ENCODE measurements at places on chromosomes 13 and 19.

- no peak for DNase-seq
These were observed 41.6 kb upstream of the PDCD5 start for GRCh38 chr19:32539240-32539916.

- DNase-seq = peak; percentile 99
These were observed at the start of the genes TRAPPC2B and ZNF547 for GRCh38 chr19:57362997-57363687. TRAPPC2B (plus strand) TSS chr19:57363551; CDS start chr19:57364834, 1,283 bp downstream. ZNF547 (plus strand) TSS chr19:57363551; CDS start chr19:57368556, 5,005 bp downstream.

DNA sequence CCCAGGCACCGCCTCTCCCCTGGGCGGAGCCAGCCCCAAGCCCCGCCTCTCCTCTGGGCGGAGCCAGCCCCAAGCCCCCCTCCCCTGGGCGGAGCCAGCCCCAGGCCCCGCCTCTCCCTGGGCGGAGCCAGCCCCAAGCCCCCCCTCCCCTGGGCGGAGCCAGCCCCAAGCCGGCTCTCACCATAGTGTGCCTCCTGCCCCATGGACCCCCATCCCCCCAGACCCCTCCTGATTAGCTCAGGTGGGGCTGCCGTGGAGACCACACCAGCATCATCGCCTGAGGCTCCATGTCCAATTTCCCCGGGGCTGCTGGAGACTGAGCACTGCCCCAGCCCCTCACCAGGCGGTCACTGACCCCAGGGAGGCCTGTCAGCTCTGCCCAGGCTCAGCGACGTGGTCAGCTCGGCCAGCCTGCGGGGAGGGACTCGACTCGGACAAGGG lies 4.2 kb upstream of the MADCAM1 start:
- no peak for DNase-seq

DNA sequence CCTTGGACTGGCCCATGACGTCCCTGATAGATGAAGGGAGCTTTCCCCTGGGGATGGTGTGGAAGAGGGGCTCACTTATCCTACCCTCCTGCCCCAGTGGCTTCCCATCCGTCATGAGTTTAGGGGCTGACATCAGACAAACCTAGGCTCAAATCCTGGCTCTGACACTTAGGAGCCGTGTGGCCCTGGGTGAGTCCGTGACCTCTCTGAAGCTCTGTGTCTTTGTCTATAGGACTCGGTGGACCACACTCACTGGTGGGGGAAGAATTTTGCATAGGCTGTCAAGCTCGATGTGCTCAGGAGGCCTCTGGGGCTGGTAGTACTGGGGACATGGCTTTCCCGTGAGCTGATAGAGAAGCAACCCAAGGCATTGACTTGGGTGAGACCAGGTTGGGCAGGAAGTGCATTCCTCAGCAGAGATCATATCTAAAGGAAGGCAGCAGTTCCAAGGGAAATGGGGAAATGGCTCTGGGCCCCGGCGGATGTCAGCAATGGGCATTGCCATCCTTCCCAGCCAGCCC lies 17.4 kb upstream of the AP1M2 start:
- no peak for DNase-seq

DNA sequence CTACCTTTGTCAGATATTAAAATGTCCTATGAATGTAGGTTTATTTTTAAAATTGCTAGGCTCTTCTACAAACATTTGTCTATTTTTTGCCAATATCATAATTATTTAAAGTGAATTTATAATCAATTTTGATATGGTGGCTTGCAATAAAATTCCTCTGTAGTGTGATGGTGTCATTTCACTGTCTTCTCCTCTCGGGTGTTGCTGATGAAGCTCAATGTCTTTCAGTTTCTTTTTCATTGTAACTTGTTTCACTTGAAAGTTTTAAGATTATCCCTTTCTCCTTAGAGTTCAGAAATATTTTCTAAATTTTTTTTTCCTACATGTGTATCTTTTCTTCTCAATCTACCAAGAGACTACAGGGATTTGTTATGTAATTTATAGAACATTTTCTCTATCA lies 267.1 kb upstream of the EDNRB start:
- DNase-seq = no peak

GRCh38 chr13:99740251-99740979 lies 231.2 kb downstream of the ZIC5 start:
- no peak for DNase-seq

GRCh38 chr19:55537741-55538111 lies 793 bp upstream of the SBK2 start:
- no peak for DNase-seq

GRCh38 chr19:7000816-7001215 lies 20.4 kb downstream of the MBD3L2B start:
- DNase-seq = no peak

GRCh38 chr13:114132419-114133121 lies at the start of gene RASA3:
RASA3 (minus strand) TSS chr13:114132623; CDS start chr13:114132489, 134 bp downstream.
- DNase-seq = peak; percentile 88

DNA sequence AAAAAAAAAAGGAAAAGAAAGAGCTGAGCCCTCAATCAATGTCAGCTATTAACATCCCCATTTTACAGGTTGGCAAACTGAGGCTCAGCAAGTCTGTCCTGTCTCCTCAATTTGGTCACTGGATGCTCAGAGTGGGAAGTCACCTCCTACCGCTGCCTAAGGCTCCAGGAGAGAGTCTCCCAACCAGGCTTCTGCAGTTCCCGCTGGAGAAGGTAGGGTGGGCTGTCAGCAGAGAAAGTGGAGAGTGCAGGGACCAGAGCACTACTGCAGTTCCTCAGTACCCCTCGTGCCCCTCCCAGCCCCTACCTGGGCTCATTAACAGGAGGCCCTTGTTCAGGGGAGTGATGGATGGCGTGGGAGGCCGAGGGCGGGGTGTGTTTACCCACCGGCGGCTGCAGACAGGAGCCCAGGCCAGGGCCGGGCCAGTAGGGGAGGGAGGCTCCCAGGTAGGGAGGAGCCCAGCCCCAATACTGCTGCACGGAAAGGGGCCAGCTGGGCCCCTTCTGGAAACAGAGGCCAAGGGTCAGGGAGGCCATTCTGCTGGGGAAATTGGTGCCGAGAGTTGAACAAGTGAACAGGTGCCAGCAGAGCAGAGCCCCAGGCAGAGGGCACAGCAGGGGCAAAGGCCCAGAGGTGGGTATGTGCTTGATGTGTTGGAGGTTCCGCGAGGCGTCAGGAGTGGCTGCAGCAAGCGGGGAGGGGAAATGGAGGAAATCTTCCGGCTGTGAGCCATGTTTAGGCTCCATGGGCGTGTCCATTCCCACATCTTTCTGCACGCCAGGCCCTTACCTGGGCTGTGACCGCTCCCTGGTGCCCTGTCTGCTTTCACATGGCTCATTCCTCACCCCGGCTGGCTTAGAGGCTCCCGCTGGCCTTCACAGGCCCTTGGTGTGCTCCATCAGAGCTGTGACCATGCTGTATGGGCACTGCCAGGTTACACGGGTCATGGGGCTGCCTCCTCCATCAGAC lies 7.6 kb upstream of the COMP start:
- no peak for DNase-seq

DNA sequence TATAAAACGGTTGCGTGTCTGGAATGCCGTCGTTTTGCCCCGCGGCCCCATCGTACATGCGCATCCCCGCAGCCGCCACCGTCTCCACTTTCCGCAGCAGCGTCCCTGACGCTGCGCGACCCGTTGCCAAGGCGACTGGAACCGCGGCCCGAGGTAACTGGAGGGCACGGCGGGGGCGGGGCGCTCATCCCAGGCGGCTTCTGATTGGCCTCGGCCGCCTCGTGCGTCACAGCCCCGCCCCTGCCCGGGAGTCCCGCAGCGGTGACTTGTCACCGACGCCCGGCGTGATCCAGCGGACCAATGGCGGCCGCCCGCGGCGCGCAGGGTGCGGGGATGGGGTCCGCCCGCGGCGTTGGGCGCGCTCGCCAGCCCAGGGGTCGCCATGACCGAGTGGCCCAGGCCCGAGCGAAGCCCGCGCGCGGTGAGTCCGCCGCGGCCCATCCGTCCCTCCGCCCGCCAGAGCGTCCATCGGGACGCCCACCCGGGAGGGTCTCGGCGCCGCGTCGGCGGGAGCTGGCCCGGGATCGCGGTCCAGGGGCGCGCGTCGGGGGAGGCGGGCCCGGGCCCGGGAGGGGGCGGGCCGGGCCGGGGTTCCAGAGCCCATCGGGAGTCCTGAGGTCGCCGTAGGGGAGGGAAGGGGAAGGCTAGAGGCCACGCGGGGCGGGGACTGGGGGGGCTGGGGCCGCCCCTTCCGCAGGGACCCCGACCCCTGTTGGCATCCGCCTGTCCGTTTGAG lies at the start of gene ZSCAN1:
Gene ZSCAN1, plus strand, starts transcription at position 285 of the 736 bp plus-strand sequence. CDS start 3,812 bp downstream, outside the sequence.
- DNase-seq = peak; percentile 98
